Esophagus squamous epithelium (tissue), 5 donors: ENCODE measurements at places on chromosomes 3 and 15.

DNA sequence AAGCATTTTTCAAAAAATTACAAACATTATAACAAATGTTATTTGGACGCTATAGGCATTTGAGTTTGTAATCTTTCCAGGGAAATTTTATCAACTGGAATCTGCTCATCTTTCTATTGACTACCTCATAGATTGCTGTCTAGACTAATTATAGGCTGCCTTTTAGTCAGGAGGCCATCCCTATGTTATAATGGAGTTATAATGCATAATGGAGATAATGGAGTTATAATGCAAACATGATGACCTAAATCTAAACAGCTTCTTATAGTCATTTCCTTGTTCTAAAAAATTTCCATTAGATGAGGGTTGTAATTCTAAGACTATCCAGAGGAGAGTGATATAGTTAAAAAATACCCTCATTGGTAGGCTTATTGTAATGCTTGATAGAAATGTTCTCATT is 226.4 kb downstream of the SI start:
- no peak for DNase-seq

- DNase-seq: no peak
Measured at GRCh38 chr3:131388490-131388799, 6.9 kb downstream of the NUDT16 start.

DNA sequence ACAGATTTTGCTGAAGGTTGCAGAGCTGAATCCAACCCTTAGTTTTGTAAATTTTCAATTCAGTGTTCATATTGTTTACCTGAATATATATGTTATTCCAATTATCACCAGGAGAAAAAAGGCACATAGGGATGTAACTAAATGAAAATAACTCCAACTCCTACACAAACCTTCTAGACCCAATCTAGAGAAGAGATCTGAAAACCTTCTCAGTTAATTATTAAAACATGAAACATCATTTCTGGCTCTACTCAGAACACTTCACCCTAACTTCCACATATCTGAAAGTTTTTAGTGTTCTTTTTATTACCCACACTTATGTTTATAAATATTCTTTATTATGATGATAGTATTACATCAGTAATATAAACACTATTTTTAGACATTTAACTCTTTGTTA is 76.6 kb downstream of the LRRFIP2 start:
- no peak for DNase-seq

- no peak for DNase-seq
Measured at GRCh38 chr15:24835301-24835700, 119.5 kb upstream of the SNRPN start.

DNA sequence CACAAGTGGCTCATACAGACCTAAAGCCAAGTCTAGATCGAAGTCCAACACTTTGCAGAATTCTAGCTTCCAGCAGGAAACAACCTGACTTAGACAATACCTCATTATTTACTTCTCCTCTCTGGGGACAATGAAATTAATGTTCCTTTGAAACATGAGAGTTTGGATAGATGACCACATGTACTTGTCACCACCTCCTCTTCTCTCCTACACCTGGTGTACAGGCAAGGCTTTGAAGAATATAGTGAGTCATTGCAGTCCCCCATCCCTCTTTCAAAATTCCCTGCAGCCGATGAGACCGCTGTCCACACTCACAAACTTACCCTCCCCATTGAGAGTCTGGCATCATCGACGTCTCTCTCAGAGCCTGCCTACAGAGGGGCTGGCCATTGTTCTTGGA is 189.0 kb upstream of the HES1 start:
- DNase-seq: no peak

DNA sequence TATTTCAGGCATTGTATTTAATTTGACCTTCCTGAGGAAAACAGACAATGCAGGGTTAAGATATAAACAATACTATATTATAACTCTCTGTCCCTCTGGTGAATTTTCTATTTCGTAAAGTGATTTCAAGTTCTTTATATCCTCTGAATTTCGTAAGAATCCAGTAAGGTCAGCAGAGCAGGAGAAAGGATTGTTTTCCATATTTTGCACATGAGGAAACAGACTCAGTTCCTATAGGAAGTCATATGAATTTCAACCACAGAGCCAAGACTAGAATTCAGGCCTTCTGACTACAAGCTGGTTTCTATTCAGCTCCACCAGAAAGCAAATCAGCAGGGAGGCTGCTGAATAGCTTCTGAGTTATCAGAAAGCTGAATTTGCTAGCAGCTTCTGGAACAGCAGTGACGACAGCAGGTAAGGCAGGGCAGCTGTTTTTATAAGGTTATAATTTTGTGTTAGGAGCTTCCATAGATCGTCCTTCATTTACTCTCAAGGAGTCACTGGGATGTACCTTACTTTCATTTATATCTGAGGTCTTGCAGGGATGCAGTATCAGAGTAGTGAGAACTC is 11.1 kb upstream of the PLAAT1 start:
- DNase-seq: no peak

DNA sequence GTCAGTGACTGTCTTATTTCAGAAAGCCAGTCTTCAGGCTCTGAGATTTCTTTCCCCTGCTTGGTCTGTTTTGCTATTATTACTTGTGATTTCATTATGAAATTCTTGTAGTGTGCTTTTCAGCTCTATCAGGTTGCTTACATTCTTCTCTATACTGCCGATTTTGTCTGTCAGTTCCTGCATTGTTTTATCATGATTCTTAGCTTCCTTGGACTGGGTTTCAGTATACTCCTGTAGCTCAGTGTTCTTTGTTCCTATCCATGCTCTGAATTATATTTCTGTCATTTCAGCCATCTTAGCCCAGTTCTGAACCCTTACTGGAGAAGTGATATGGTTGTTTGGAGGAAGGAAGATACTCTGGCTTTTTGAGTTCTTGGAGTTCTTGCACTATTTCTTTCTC is 40.5 kb downstream of the CEP63 start:
- DNase-seq: no peak

- no peak for DNase-seq
Measured at GRCh38 chr15:64824929-64825430, 467 bp downstream of the PIF1 start.

GRCh38 chr15:28017423-28017924 is 81.6 kb downstream of the OCA2 start:
- DNase-seq: no peak

- no peak for DNase-seq
Measured at GRCh38 chr3:155753038-155753639, 8.3 kb upstream of the PLCH1 start.

DNA sequence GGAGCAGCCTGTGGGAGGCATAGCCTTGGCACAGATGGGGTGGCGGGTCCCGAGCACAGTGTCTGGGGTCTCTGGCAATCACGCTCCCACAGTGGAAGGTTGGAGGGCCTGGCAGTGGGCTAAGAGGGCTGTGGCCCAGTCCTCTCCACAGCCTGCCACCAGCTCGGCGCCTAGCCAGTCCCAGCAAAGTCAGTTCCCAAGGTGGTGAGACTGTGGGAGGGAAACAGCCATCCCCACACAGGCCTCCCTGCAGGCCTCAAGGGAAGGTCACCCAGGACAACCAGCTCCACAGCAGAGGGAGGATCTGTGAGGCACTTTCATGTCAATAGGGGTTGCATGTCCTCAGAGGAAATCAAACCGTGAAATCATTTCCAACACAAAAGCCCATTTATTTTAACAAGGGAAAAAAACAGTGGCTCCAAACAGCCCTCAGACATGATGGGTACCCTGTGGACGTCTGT is 27.6 kb upstream of the LIMD1 start:
- DNase-seq: no peak

GRCh38 chr15:24269166-24269571 is 406.4 kb upstream of the NPAP1 start:
- DNase-seq: no peak

GRCh38 chr3:63295806-63296205 is 17.7 kb downstream of the SYNPR start:
- no peak for DNase-seq

DNA sequence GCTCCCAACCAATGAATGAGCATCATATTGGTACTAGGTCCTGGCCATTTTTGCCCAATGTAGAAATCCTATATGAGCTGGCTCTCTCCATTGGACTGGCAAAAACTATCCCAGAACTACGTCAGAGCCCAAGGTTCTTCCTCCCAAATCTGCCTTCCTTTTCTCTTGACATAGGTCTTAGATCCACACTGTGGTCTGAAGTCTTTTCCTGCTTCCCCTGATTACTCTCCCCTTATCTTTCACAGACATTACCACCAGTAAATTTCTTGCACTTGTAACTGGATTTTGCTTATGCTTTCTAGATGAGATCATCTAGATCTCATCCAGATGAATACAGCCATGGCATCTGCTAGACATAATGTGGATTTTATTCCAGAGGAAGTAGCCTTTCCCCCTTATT is 141.2 kb upstream of the GADL1 start:
- no peak for DNase-seq

DNA sequence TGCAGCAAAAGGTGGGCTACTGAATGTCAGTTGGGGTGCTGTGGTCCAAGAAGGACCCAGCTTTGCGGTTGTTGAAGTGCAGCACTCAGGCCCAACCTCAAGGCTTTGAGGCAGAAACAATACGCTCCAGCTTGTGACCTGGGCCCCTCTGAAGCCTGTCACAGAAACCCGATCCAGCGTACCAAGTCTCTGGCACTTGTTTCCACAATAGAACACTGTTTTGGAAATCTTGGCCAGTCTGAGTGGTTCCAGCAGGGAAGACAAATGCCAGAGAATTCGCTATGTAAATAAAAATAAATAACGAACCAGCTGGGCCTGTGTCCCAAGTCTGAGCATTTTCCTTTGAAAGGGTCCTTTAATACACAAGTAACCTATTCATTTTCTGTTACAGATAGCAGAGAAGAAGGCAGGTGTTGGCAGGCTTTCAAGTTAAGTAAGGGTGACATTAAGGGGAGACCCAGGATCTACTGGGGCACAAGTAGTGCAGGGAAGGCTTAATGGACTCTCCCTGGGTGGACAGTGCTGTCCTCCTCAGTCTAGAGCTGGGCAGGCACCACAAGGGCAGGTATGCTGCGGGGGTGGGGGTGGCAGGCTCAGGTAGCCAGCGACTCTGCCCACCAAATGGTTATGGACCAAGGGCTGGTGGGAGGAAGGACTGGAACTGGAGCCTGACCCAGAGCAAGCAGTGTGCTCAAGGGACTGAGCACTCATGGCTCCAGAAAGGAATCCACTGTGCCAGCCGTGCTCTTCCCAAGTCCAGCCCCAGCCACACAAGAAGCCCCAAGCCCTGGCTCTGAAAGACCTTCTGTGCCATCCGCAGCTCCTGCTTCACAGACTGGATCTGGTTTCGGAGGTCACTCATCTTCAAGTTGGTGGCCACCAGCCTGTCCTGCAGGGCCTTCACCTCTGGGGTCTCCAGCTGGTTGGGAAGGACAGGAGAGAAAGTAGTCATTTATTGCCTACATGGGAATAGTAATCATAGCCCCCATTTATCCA is 26.3 kb downstream of the CCDC13 start:
- no peak for DNase-seq

DNA sequence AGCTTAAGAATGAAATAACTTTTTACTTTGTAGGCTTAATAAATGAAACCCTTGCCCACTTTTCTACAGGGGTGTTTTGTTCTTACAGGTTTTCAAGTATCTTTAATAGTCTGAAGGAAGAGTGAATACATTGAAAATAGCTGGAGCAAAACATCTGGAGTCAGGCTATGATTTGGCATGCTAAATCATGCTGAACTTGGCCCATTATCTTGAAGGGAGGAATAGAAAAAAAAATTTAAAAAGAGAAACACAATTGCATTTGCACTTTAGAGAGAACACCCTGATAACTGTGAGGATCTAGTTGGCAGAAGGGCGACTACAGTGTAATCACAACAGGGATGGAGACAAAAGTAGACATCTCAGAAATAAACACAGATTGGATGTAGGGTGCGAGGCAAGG is 1.8 kb upstream of the IQGAP1 start:
- DNase-seq: no peak

GRCh38 chr3:138241061-138241460 is 54.0 kb downstream of the ARMC8 start:
- DNase-seq: no peak

- DNase-seq: no peak
Measured at GRCh38 chr3:37224879-37225278, 50.5 kb upstream of the LRRFIP2 start.

GRCh38 chr15:89898614-89899294 is 5.0 kb upstream of the AP3S2 start:
- DNase-seq: no peak

DNA sequence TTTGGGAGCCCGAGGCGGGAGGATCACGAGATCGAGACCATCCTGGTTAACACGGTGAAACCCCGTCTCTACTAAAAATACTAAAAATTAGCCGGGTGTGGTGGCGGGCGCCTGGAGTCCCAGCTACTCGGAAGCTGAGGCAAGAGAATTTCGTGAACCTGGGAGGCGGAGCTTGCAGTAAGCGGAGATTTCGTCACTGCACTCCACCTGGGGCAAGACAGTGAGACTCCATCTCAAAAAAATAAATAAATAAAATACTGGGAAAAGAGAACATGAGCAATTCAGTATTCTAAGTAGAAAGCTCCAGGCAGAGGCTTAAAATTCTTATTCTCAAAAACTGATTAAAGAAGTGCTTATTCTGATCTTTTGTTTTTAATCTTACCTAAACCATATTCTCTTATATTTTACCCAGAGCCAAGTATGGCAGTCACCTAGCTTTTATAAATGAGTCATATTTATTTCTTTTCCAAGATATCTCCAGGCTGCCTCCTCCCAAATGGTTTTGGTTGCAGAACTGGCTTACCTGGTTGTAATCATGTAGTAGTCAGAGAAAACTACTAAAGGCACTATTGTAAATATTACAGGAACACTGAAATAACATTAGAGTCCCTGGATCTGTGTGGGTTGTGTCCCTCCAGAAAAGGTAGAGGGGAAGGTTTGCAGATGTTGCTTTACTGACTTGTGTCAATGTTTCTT is 45.8 kb upstream of the DYNC1LI1 start:
- no peak for DNase-seq

DNA sequence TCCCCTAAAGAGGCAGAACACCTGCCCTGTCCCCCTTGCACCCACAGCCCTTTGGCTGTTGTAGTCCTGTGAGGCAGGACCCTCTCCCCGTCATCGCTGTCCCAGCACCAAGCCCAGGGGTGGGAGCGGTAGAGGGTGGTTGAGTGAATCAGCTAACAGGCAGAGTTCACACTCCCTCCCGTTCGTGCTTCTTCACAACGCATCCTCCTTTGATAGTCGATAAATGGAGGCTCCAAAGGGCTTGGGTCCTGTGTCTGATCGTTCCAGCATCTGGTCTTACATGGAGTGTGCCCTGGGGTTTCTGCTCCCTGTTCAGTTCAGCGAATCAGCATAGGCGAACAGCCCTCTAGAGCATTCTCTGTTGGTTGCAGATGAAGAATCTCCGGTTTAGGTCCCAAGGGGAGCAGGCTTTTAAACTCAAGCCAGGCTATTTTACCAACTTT is 820 bp upstream of the HMCES start:
- no peak for DNase-seq

DNA sequence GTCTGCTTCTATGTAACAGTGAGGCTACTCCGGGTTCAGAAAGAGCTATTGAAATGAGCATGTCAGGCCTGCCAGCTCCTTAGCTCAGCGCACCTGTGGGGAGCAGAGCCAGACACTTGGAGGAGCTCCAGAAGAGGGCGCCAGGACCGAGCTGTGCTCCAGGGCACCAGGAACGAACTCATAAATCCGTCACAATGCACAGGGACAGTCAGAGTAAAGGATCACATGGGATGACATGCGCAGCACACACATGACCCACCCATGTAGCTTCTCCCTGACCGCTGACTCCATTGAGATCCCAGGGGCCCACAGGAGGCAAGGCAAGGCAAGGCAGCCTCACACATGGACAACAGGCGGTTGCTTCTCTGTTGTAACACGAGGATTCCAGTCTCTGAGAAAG is 26.0 kb upstream of the GNB5 start:
- DNase-seq: no peak

GRCh38 chr15:67674983-67675382 is 132.5 kb downstream of the MAP2K5 start:
- no peak for DNase-seq
